ENCODE measurements at places on chromosomes 2 and 18.

DNA sequence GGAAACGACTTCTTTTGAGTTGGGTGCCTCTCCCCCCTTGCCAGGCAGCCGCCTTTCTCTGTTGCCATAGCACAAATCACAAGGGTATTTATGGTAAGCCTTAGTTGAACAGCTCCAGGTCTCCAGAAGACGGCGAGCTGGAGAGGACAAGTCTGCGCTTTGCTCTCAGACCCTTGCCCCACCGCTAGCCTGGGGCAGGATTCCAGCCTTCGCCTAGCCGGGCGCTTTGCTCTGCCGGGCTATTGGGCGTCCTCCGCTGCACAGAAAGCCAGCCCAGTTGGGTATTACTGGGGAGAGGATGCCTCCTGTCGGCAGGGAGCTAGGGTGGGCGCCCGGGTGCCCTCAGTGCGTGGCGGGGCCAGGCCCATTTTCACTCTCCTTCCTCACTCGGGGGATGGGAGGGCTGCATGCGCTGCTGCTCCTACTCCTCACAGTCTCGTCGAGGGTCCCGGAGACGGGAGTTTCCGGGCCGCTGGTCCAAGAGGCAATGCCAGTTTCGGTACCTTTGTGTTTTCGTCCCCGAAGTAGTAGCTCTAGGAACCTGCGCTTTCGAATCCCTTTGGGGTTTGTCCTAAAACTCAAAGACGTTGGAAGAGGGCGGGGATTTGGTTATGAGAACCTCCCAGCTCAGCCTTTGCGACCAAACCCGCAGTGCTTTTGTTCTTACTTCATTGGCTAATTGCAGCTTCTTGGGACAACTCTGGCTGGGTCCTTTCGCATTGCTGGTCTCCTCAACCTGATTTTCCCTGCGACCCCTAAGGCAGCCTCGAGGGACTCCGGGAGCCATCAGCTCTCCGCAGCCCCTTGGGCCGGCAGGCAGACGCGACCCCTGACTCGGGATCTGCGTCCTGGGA, 3.6 kb upstream of the DLX2 start:
- no peak for DNase-seq

DNA sequence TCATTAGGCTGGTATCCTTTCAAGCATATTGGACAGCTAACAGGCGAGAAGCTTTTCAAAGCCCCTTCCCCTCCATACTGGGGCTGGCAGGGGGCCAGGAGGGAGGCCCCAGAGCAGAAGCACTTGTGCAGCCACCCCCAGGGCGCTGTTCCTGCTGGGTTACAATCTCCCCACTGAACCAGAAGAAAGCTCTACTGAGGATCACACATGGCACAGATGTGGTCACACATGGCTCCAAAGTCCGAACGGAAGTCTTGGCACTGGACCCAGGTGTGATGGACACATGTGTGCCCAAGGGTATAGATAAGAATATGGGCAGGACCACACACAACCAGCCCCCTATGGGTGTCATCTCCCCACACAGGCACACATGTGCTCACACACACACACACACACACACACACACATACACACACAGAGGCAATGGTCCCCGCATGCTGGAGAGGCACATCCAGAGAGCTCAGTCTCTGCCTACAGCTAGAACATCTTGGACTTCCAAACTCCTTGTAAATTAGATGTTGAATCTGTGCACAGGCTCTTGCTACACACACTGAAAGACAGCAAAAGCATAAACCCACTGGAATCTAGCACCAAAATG, 56.4 kb downstream of the TTC32 start:
- DNase-seq: no peak

GRCh38 chr2:2912293-2912692, 465.3 kb downstream of the EIPR1 start:
- DNase-seq: no peak

- DNase-seq: no peak
Observed at GRCh38 chr2:66110608-66111007, 324.3 kb upstream of the MEIS1 start.

DNA sequence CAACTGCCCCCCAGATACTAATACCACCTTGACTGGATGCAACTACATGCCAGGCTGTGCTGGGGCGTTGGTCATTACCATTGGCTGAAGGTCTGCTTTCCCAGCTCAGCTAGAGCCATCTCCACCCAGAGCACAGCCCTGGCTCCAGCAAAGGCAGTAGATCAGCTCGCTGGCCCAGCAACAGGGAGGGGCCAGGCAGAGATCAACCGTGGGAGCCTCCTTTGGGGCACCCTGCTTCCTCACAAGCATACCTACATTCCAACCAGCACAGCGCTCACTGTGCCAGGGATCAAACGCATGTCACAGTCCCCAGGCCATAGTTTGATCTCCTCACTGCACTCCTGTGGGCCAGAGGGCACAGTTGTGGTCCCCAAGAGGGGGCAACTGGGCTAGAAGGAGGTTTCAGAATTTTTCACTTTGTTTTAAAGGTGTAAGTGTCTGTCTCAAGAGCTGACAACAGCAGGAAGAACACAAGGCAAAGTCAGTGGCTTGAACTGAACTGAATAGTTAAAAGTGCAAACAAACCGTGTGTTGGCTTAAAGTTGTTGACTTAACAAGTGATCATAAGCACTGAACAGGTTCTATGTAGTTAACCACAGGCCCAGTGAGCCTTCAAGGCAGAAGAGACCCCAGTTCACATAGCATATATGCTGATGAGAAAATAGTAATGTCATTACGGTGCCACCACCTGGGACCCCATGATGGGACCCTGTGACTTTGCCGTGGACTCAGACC, 70.1 kb upstream of the BZW1 start:
- no peak for DNase-seq

- no peak for DNase-seq
Observed at GRCh38 chr2:273333-273732, 8.6 kb downstream of the ACP1 start.

DNA sequence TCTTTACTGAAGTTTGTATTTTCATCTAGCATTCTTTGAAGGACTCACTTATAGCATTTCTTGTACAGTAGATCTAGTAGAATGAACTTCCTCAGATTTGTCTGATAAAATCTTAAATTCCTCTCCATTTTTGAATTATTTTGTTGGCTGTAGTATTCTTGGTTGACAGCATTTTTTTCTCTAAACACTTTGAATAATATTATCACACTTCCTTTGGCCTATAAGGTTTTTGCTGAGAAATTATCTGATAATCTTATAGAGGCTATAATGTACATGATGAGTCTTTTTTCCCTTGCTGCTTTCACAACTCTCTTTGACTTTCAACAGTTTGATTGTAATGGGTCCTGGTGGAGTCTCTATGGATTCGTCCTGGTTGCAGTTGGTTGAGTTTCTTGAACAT, 169.5 kb downstream of the NOL4 start:
- no peak for DNase-seq

- no peak for DNase-seq
Observed at GRCh38 chr18:73264562-73264921, 396.8 kb upstream of the NETO1 start.

- no peak for DNase-seq
Observed at GRCh38 chr2:119063177-119063576, 95.4 kb downstream of the C1QL2 start.

DNA sequence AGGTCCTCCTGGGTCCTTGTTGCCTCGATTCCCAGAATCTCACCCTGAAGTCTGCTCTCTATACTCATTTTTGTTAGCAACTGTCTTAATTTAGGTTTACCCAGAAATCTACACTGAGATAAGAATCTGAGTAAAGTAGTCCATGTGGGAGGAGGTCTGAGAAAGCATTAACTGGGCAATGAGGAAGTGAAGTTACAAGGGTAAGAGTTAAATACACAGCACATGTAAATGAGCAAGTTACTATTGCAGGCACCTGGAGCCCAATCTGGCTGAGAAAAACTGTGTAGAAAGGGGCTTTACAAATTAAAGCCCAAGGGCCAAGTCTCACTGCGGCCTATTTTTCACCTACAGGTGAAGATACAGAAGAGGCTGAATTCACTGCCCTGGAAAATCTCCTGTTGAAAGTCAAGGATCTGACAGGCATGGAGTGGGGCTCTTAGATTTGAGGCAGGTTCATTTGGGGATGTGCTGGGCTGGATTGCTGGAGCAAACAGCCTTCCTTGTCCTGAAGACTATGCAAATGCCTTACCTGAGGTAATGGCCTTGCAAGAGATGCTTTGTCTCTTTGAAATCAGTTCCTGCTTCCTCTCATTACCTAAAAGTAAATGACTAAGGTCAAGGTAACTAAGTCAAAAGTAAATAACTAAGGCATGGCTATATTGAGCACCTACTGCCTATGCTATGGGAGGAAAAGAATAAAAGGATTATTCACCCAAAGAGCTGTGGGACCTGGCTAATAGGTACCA, 84.4 kb upstream of the DYNAP start:
- DNase-seq: no peak

GRCh38 chr2:29894822-29895614, 26.4 kb downstream of the ALK start:
- no peak for DNase-seq

DNA sequence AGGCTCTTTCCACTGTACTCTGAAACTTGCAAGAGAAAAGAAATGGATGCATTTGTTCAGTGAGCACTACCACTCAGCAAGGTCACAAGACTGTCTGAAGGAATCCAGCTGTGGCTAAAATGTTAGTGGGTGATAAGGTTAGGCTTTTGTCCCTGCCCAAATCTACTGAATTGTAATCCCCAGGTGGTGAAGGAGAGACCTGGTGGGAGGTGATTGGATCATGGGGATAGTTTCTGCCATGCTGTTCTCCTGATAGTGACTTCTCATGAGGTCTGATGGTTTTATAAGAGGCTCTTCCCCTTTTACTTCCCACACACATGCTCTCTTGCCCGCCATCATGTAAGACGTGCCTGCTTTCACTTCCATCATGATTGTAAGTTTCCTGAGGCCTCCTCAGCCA, 68.2 kb downstream of the ZNF385B start:
- no peak for DNase-seq

GRCh38 chr2:48728295-48728694, 27.2 kb downstream of the LHCGR start:
- DNase-seq: no peak

- DNase-seq: no peak
Observed at GRCh38 chr2:135174049-135174809, 122.1 kb downstream of the RAB3GAP1 start.

DNA sequence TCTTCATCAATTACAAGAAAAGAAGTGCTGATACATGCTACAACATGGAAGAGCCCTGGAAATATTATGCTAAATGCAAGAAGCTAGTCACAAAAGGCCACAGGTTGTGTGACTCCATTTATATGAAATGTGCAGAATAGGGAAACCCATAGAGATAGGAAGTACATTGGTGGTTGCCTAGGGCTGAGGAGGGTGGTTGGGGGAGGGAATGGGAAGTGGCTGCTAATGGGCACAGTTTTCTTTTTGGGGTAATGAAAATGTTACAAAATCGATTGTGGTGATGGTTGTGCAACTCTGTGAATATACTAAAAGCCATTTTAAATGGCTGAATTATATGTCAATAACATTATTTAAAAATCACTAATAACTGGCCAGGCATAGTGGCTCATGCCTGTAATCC, 24.3 kb upstream of the RESP18 start:
- no peak for DNase-seq

DNA sequence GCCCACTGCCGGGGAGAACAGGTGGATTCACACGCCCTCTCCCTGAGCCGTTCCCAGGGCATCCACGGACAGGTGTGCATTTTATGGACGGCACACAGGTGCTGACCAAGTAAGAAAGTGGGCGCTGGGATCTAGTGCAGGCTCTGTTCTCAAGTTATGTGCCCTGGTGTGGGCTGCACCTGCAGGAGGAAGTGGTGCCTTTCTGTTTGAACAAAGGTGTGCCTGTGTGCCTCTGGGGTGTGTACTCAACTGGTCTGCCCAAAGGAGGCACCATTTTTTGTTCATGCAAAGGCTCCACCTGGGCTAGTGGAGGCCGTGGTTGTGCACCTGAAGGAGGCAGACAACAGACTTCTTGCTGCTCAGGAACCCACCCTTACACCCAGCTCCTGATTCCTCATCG, 88.2 kb upstream of the HK2 start:
- DNase-seq: no peak

DNA sequence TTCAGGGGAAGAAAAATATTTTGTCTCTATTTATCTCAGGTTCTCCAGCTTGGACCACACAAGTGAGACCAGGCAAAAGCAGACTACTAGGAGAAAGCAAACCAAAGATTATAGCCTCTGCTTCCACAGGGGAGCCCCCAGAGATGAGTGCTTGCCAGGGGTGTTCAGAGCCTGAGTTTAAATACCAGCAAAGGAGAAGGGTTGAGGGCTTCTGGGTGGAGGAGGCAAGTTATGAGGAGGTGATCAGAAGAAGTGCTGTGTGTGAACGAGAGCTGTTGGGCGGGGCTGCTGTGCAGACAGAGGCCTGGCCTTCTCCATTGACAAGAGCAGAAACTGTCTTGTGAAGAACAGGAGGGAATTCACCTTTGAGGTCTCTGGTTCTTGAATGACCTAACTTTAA, 32.8 kb upstream of the PXDN start:
- no peak for DNase-seq

- no peak for DNase-seq
Observed at GRCh38 chr2:137638932-137639331, 325.3 kb upstream of the HNMT start.

GRCh38 chr2:99784282-99784681, 294.5 kb upstream of the REV1 start:
- no peak for DNase-seq

DNA sequence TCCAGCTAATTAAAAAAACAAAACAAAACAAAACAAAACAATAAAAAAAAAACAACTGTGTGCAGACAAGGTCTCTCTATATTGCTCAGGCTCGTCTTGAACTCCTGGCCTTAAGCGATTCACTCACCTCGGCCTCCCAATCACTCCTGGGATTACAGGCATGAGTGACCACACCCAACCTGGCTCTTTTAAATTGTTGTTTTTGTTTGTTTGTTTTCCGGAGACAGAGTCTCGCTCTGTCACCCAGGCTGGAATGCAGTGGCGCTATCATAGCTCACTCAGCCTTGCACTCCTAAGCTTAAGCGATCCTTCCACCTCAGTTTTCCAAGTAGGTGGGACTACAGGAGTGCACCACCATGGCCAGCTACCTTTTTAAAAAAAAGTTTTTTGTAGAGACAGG, 201.6 kb downstream of the EN1 start:
- DNase-seq: no peak

DNA sequence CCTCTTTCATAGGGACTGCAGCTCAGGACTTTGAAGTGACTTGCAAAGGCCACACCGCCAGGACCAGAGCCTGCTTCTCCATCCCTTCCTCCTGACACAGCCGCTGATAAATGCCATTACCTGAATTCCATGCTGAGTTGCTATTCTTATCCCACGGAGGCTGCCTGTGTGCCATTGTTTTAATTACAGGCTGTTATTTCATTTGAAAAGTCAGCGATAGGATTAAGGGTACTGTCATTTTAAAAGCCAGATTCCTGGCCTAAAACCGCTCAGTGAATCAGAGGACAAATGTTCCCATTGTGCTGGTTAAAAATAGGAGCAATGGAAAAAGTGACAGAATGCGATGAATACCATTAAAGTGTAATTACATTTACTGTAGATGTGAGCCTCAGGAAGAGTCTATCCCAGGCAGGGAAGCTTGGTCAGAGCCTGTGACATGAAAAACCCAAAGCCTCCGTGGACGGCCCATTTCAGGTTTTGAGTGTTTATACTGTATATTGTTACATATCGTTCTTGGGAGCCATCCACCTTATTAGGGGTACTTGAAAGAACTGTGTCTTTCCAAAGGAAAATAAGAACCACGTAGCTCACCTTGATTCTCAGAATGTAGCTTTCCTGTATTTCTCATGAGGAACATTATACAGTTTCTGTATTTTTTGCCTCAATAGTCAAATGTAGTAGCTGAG, 41.3 kb downstream of the PDCL3 start:
- DNase-seq: no peak

GRCh38 chr2:239674981-239675825, 274.4 kb upstream of the HDAC4 start:
- DNase-seq: no peak

Data from T-helper 1 cell (primary cell).